ENCODE measurements at places on chromosomes 16 and 17.

DNA sequence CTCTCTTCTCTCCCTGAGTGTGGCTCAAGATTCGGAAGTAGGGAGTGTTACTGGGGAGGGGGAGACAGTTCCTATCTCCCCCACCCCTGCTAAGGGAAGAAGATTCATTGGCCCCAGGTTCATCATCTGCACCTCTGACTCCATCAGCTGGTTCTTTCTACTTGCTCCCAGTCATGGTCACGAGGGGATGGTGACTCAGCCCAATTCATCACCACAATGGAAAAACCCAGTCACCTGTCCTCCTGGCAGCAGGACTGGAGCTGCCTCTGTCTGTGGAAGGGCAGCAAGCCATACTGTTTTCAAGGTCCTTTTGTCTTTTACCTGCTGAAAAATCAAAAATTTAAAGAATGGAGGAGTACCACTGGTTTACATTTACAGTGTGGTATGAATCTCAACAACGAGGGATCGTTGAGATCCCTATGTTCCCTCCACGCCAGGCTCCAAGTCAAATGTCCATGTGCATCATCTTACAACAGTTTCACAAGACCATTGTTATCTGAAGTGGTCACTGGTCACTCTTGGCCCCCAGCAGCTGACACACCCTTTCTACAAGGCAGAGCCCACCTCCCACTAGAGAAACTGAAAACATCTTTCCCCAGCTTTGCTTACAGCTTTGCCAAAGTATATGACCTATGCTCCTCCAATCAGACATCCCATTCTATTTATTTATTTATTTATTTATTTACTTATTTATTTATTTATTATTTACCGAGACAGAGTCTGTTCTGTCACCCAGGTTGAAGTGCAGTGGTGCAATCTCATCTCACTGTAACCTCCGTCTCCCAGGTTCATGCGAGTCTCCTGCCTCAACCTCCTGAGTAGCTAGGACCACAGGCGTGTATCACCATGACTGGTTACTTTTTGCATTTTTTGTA, 40.4 kb upstream of the NDRG4 start:
- no peak for DNase-seq

- no peak for DNase-seq
Observed at GRCh38 chr16:85569039-85569614, 44.0 kb upstream of the GSE1 start.

DNA sequence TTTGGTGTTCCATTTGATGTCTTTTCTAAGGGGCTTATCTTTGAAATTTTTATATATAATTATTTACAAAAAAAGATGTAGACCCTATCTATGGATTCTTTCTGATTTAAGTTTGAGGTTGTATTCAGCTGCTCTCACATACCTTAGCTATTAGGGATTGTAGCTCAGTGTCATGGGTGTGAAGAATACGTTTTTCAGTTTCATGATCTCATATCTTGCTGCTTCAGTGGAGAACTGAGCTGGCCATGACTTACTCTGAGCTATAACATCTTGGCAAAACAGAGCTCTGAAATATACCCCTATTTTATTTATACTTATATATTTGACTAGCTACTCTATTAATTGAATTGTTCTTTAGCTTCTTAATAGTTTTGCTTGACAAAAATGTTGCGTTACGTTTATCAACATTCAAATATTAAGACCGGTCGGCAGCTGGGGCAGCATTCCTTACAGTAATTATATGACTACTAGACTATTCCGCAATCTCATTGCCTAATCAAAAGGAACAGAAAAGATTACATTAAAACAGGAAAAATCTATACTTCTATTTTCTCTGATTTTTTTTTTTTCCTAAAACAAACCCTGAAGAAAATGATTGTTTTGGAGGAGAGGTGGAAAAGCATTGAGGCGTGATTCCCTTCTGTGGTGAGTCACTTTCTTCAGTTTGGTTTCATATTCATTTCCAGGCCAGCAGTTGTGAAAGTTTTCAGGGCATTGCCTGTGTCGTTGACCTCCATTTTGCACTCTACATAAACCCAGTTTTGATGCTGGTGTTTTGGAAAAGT, 24.1 kb upstream of the KRT24 start:
- DNase-seq: no peak

DNA sequence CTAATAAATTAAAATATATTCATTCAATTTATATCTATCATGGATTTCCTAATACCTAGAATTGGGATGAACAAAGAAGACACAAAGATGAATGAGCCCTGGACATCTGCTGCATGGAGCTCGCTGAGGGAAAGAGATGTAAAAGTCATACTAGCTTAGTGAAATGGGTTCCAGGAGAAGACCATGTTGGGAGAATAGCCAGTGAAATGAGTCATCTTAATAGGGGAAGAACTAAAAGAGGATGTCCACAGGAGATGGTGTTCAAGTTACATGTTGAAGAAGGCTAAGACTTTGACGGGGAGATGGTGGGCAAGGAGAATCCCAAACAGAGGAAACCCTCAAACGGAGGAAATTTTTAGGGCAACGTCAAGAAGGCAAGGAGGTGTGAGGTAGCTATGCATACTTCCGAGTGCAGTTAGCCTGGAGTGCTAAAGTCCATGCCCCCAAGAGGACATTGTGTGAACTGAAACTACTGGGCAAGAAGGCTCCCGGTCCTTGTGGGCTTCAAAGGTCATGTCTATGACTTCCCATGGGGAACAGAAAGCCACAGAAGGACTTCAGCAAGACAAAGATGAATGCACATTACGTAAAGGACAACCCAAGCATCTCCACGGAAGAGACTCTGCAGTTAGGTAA, 220.5 kb upstream of the CDH11 start:
- no peak for DNase-seq

DNA sequence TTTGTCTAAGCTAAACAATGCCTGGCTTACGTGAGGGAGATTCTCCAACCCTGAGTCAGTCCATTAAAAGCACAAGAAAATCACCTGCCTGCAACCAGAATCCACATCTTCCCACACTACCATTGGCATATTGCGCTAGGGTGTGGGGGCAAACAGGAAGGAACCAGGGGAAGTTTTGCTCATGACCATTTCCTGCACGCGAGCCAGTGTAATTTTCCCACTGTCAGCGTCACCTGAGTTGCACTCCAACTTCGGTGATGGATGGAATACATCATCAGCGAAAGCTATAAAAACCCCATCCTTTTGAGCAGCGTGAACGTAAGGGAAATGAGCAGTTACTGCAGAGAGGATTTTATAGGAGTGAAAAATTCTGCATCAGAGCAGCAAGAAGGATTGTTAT, 167.9 kb upstream of the NOL11 start:
- DNase-seq: no peak

GRCh38 chr16:56919099-56919800, 12.7 kb upstream of the HERPUD1 start:
- no peak for DNase-seq

DNA sequence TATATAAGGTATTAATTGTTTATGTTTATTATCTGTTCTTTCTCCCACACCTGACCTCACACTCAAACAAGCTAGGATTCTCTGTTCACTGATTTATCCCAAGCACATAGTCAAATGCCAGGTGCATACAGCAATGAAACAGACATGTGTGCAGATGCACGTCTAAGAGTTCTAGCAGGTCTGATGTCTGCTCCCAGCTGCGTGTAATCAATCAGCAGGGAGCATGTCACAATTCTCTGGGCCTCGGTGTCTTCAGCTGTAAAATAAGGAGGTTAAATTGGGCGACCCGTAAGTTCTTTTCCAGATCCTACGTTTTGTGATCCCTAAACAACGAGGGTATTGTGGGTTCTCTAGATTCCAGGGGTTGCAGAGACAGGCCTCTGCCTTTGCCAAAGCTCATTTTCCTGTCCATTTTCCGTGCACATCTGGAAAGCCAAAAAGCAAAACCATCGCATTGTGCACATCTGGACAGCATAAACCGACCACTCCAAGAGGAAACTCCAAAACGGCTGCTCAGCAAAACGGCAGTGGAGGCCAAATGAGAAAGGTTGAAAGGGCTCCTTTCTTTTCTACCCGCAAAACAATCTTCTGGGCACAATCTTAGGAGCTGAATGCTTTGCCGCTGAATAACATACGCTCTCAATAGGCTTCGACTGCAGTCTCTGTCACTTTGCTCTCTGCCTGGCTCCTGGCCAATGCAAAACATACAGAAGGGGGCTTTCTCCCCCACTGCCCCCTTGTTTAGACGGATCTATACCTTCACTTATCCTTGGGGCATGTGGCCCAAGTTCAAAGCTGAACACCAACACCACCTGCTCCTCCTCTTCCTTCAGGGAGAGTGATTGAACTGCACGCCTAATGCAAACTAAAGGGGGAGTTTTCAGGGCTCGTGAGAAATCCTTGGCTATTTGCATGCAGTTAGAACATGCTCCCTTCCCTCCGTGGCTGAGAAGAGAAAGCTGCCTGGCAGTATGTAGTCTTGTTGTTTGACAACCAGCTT, 426.3 kb downstream of the SLC39A11 start:
- no peak for DNase-seq

GRCh38 chr17:74045608-74046280, 157.7 kb upstream of the RPL38 start:
- DNase-seq: no peak

DNA sequence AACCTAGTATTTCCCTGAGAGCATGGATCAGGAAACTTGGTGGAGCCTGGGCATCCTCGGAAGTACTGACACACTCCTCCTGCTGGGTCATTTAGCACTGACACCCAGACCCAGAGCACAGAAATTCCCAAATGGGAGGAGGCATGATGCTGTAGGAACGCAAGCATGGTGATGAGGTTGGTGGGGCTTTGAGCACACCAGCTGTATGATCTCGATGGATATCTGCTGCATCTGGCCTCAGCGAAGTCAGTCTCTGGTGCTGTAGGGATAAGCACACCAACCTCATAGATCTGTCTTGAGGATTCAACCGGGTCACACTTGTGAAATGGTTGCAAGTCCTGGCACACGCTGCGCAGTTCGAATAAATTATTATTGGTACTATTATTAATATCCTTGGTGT, 52.5 kb downstream of the SHISA6 start:
- DNase-seq: no peak

- DNase-seq: no peak
Observed at GRCh38 chr16:80390046-80390445, 150.7 kb upstream of the DYNLRB2 start.
